Right ventricle myocardium superior (tissue), 1 donor: ENCODE measurements at places on chromosomes 6 and 20. TPM values are rescaled to one million over a fixed set of nuclear protein-coding genes. Genes with fewer than 3 reads are reported as not detected.
A peak's percentile ranks its signal among the peaks of the same experiment; 100 is the strongest.

DNA sequence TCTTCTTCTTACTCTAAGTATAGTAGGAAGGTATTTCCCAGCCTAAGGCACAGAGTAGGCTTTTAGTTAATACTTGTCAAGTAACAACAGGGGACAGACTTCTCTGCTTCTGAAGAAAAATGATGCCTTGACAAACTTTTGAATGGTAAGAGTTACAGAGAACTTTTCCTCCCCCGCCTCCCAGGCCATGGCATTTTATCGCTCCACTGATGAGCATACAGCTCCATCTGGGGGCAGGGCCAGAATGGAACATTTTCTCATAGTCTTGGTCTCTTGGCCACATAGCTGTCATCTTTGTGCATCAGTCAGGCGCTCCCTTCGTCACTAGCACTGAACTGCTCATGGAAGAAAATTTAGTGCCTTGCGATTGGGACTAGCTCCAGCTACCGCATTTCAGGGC, 1066.8 kb upstream of the CITED2 start:
- peak; percentile 68 for DNase-seq

- DNase-seq, result no peak
These were observed 214.4 kb upstream of the STXBP5 start for GRCh38 chr6:146989860-146990259.

DNA sequence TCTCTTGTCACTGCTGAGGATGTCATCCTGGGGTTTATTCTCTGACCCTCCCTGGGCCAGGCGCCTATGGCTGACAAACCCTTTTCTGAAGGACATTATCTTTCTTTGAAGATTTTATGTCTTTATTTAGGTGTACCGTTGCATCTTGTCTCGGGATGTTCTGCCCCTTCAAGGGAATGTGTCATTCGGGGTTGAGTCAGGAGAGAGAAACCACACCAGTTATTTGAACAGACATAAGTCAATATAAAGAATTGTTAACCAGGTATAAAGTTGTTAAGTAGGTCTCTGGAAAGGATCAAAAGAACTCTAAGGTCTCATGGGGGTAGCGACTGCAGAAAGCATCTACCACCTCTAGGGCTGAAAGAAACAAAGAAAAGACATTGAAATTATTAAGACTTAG, 8.2 kb upstream of the ELMO2 start:
- DNase-seq, result no peak

DNA sequence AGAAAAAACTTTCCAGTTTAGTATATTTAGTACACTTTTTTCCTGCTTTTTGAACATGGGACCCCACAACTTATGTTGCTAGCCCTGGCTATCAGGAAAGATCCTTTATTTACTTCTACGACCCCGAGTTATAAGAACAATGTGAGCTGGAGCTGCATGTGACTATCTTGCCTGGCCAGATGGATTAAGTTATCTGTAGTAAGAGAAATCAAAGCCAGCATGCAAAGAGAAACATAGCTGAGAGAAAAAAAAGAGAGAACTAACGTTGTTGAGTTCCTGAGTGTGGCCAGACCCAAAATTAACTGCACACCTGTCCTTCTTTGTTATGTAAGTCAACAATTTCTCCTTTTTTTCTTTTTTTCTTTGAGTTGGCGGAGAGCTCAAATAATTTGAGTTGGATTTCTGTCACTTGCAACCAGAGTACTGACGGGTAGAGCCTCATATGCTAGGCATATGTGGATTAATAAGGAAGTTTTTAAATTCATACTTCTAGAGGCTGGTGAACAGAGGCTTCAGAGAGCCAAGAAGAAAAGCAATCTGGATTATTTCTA, 219.5 kb downstream of the HACE1 start:
- DNase-seq, result no peak

LGSN gene
- not detected for total RNA-seq
